A549 treated with CpdA at 1 μM for 4 hours (cell line): ENCODE measurements at places on chromosomes 7 and 10. TPM values are rescaled to one million over a fixed set of nuclear protein-coding genes. Genes with fewer than 3 reads are reported as not detected.

Gene AS3MT
- total RNA-seq, result 3.3 to 4.7 TPM (median 4.0 TPM) in 5 replicates

Gene PSD
- 0.24 to 0.91 TPM (median 0.30 TPM) in 5 replicates for total RNA-seq

Gene COL13A1
- 0.41 to 0.57 TPM (median 0.43 TPM) in 5 replicates for total RNA-seq

Gene GCK
- total RNA-seq, result 0.02 TPM in 1 of 5 replicates, not detected in the others

Gene CNPY1
- total RNA-seq, result not detected in 5 replicates

Gene CDH23
- total RNA-seq, result 2.0 to 2.9 TPM (median 2.2 TPM) in 5 replicates

Gene UTF1
- total RNA-seq, result 0.07 to 0.16 TPM (median 0.14 TPM) in 3 of 5 replicates, not detected in the others

Gene AUTS2
- total RNA-seq, result 2.9 to 4.8 TPM (median 4.2 TPM) in 5 replicates

Gene SMO
- total RNA-seq, result 14.3 to 19.3 TPM (median 16.6 TPM) in 5 replicates

Gene GIMAP6
- not detected in 5 replicates for total RNA-seq
